ENCODE measurements at places on chromosomes 2 and 18.
A peak's percentile ranks its signal among the peaks of the same experiment; 100 is the strongest.

DNA sequence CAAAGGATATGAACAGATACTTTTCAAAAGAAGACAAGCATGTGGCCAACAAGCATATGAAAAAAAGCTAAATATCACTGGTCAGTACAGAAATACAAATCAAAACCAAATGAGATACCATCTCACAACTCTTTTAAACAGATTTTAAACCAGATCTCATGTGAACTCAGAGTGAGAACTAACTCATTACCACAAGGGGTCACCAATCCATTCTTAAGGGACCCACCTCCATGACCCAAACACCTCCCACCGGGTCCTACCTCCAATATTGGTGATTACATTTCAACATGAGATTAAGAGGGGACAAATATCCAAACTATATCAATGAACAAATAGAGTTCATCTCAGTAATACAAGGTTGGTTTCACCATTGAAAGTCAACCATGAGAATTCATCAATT lies 319.8 kb upstream of the GULP1 start:
- DNase-seq = no peak

DNA sequence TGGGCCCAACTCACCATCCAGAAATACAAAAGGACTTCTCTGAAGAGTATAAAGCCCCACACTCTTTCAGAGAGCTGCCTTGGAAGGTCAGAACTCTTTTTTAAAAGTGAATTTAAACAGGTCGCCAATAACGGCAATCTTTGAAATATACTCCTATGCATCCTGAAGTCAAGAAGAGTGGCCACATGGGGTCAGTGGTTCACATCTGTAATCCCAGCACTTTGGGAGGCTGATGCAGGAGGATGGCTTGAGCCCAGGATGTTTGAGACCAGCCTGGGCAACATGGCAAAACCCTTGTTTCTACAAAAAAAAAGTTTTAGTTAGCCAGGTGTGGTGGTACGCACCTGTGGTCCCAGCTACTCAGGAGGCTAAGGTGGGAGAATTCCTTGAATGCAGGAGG lies 68.1 kb upstream of the FZD7 start:
- no peak for DNase-seq

DNA sequence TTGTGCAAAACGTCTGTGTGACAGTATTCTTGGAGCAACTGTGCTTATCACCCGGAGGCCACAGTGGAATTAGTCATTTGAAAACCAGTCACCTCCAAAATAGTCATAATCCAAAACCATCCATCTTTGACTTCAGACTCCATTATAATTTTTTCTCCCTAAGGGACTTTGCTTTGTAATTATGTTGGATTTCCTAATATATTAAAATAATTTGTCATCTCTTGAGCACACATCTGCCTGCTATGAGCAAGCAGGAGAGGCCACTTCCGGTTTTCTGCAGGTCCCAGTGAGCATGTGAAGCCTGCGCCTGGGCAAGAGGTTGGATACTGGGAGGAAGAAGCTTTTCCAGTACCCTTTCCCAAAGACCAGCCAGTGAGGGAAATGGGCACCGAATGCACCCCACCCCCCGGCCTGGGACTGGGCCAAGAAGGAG lies 57.7 kb downstream of the ODC1 start:
- DNase-seq = peak; percentile 69

GRCh38 chr2:211944572-211944971 lies 594.0 kb downstream of the ERBB4 start:
- DNase-seq = no peak

All from suppressor macrophage treated with lipopolysaccharide for 1 hour (primary cell).